ENCODE measurements at places on chromosomes 6 and 20.

- DNase-seq = no peak
Measured at GRCh38 chr6:54865091-54865631, 18.6 kb downstream of the FAM83B start.

DNA sequence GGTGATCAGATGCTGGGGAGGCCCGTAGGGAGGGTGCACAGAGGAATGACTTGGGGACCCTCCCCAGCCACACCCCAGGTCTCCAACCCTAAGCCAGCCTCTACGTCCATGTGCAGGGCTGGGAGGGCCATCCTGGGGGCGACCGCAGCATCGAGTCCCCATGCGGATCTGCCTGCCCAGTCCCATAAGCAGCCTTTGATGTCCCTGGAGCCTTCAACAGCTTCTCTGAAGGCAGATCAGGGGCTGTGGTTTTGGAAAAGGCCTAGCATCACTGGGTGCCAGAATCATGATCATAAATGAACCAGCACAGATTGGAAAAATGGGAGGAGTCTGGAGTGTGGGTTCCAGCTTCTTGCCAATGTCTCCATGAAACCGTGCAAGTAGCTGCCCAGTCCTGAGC is 22.9 kb downstream of the TOX2 start:
- DNase-seq = no peak

DNA sequence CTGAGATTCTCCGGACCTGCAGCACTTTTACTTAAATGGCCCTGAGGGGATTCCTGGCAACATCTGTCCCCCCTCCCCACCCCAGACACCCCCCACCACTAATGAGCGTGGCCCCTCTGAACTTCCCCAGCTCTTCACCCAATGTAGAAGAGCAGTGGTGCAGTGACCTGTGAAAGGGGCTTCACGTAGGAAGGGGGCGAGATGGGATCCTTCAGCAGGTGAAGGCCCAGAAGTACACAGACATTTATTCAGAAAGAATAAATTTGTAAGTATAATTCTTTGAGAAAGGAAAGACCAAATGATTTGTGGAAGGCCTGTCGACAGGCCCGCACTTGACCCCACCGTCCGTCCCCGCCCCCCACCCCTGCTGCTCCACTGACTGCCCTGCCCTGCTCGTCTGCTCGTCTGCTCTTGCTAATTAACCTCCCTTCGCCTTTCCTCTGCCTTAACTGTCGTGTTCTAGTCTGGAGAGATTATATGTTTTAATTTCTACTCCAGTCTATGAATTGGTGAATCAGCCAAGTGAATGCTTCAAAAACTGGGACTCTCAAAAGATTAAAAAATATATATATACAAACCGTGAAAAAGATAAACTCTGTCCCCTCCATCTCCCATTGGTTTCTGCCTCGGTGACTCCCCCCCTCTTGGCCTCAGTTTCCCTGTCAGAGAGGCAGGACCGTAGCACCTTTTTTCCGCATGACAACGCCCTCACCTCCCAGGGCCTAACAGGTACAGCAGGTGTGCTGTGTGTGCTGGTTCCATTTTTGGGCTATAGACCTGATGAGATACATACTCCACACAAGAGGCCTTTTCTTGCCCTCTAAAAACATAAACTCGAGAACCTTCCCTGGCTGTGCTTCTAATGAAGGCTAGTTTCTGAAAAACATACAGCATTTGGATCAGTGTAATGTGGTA is 49.2 kb downstream of the GNAS start:
- DNase-seq = no peak

DNA sequence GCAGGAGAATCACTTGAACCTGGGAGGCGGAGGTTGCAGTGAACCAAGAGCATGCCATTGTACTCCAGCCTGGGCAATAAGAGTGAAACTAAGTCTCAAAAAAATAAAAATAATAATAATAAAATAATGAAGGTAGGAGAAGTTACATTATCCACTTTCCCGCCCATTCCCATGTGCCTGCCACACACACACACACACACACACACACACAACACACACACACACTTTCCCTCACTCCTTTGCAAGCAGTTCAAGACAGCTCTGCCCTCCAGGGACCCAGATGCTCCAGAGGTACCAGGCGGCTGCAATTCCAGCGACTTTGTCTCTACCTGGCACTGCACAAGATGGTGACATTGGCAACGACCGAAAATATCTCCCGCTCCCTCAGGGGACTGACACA is 224.8 kb upstream of the JARID2 start:
- no peak for DNase-seq

DNA sequence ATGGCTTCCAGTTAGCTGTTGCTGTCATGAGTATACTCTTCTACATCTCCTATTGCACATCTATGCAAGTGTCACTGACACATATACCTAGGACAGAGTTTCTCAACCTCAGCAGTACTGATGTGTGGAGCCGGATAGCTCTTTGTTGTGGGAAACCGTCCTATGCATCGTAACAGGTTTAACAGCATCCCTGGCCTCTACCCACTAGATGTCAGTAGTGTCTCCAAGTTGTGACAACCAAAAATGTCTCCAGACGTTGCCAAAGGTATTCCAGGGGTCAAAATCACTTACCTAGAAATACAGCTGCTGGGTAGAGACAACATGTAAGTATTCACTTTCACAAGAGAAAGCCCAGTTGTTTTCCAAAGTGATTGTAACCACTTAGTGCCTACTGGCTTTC is 637.6 kb downstream of the RNF144B start:
- no peak for DNase-seq

GRCh38 chr6:1620504-1621069 is 10.9 kb downstream of the FOXC1 start:
- DNase-seq = no peak

All from left colon (tissue), 2 donors.